Hematopoietic multipotent progenitor cell treated with erythropoietin and hydrocortisone succinate and interleukin-3 and kit ligand, for 15 days (in vitro differentiated cells): ENCODE measurements at places on chromosomes 6 and 20.
A peak's percentile ranks its signal among the peaks of the same experiment; 100 is the strongest.

GRCh38 chr6:163415620-163416556 lies 1.4 kb downstream of the QKI start:
- peak; percentile 62 for DNase-seq

DNA sequence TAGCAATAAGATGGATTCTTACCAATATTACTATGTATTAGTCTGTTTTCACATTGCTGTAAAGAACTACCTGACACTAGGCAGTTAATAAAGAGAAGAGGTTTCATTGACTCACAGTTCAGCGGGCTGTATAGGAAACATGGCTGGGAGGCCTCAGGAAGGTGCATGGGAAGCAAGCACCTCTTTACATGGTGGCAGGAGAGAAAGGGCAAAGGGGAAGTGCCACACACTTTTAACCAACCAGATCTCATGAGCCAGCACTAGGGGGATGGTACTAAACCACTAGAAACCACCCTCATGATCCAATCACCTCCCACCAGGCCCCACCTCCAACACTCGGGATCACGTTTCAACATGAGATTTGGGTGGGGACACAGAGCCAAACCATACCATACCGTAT lies 40.7 kb upstream of the CCDC167 start:
- DNase-seq: no peak

- DNase-seq: no peak
Measured at GRCh38 chr6:36329798-36330291, 6.8 kb downstream of the BNIP5 start.

DNA sequence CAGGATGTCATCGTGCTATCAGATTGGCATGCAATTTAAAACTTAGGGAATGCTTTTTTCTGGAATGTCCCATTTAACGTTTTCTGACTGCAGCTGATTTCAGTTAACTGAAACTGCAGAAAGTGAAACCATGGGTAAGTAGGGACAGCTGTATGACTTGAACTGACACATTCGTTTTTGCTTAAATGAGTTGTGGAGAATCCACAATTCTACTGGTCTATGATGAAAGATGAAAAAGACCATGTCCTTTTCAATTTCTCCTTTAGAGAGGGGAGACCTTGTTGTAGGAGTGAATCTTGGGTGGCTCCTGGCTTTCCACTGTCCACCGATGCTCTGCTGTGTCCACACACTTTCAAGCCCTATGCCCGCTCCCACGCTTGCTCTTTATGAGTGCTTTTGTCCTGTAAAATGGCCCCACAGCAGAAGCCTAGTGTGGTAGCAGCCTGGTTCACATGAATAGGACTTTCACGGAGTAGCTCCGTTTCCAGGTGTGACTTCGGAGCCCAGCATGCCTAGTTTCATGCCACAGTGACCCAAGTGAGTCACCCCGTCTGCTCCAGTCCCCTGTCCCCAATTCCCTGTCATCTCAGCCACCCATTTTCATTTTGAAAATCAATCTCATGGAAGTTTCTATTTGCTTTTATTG lies 21.9 kb downstream of the DYNLT1 start:
- no peak for DNase-seq

GRCh38 chr6:9522101-9522500 lies 892.8 kb downstream of the TFAP2A start:
- no peak for DNase-seq

DNA sequence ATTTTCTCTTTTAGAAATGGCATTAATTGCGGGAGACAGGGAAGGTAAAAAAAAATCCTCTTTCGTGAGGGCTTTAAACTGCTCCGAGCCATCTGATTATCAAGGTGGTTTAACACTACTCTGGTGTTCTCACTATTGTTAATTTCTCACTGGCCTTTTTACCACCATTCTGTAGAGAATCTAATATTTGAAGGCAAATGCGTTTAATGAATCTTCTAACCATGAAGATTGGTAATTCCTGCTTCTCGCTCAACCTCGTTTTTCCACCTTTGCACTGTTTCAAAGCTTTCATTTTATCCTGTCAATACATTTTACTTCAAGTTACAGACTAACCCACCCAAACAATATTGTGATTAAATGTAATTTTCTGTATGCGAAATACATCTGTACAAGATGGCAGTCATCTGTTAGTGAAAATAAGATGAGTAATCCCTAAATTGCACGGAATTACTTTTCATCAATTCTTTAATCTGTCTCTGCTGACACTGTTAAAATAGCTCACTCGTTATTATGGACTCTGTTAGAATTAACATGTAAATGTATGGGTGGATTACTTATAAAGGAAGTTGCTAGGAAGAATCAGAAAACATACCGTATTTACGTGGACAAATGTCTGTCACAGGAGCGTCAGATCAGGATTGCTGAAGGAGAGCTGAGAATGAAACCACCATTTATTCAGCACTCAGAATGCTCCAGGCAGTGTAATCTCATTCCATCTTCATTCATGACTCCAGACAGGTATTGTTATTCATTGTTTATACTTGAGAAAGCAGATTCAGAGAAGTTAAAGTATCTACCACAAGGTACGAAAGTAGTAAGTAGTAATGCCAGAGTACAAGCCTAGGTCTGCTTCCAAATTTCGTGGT lies 1.1 kb upstream of the LCA5 start:
- DNase-seq: no peak

GRCh38 chr6:29982097-29982496 lies 39.8 kb downstream of the HLA-A start:
- no peak for DNase-seq

GRCh38 chr20:663315-664090 lies 10.5 kb upstream of the SRXN1 start:
- no peak for DNase-seq

DNA sequence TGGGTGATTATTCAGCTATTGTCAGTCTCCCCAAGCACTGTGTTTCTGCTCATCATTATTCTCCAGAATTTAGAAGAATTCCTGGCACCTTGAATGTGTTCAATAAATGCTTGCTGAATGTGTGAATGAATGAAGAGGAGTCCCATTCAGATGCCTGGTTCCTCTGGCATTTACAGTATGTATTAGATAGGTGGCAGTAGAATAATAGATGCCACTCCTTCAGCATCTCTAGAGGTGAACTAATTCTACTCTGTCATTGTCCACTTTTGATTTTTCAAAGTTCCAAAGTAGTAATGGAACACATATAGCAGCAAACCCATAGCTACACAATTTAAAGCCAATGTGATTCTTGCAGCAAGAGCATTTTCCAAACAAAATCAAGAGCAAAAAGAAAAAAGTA lies 118.9 kb upstream of the CEP162 start:
- no peak for DNase-seq

DNA sequence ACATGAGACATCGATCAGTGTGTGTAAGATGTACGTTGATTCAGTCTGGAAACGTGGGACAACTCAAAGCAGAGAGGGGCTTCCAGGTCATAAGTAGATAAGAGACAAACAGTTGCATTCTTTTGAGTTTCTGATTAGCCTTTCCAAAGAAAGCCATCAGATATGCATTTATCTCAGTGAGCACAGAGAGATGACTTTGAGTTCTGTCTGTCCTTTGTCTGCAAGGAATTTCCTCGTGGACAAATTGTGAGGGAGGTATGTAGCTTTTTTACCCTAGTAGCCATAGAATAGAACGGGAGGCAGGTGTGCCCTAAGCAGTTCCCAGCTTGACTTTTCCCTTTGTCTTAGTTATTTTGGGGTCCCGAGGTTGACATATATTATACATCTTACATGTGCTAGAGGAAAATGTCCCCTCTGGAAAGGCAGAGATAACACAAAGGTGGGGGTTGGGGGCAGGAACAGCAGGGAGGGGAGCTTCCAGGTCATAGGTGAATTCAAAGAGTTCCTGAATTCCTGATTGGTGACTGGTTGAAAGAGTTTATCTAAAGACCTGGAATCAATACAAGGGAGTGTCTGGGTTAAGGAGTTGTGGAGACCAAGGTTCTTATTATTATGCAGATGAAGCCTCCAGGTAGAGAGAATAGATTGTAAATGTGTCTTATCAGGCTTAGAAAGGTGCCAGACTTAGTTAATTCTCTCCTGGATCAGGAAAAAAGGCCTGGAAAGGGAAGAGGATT lies 237.0 kb downstream of the NFATC2 start:
- DNase-seq: no peak

GRCh38 chr6:85576476-85576875 lies 17.2 kb downstream of the SNX14 start:
- DNase-seq: no peak

GRCh38 chr6:31120151-31120915 lies at the start of gene CDSN:
CDSN (minus strand) TSS chr6:31120446; CDS start chr6:31120419, 27 bp downstream.
- no peak for DNase-seq

GRCh38 chr20:17790296-17790695 lies 90.5 kb downstream of the BANF2 start:
- no peak for DNase-seq

GRCh38 chr6:14612016-14612980 lies 494.7 kb downstream of the CD83 start:
- DNase-seq: no peak

DNA sequence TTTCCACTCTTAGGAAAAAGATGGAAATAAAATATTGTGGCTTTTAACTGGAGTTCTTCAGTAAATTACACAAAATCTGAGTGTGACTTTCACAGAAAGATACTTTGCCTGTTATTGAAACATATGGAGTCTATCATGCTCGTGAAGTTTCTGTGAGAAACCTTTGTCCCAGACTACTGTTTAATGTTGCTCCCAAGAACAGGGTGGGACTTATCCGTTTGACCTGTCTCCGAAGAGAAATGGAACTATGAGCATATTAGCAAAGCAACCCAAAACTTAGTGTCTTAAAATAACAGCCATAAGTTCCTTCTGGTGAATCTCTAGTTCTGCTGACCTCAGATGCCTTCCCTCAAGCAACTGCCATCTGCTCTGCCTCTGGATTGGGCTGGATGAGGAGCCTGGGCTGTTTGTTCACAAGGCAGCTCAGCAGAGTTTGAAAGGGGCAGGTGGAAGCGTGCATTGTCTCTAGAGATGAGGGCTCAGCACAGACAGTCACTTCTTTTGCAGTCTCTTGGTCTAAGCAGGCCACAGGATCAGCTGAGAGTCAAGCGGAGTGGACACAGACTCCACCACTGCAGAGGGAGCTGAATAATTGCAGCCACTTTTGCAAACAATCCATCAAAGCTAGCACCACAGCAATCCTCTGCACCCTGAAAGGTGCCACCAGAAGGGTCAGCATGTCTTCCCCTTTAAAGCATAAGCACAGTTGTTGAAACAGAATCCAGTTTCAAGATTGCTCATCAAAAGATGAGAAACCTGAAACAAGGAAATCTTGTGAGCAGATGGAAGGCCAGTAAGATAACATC lies 52.8 kb downstream of the MYB start:
- no peak for DNase-seq

DNA sequence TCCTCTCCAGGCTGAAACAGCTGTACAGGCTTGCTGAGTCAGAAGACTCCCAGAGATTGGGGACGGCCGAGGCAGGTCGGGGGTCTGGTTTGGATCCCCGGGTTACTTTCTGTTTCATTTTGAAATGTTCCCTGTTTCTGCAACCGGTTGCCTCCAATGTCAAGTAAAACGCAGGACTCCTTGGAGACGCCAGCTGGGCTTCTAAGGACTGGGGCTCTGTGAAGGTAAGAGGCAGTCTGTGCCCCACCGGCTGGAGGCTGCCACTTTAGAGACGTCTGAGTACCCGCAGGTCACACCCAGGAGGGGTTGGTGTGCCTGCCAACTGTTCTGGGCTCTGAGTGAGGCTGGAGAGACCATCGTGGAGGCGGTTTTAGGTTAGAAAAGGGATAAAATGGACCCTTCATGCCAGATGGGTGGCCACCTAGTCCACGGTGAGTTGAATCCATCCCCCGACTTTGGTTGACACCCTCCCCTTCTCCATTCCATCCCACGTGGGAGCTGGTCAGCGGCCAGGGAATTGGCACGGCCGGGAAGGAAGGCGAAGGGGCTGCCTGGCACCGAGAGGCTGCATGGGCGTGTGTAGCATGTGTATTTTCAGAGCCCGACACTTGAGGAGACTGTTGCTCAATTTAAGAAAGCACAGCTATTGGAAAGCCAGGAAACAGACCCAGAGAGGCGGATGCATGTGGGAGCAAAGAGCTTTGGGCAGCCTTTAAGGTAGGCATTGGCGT lies 240.9 kb downstream of the PHACTR1 start:
- DNase-seq: peak; percentile 7

- peak; percentile 49 for DNase-seq
Measured at GRCh38 chr6:46848684-46849360, 55.6 kb downstream of the MEP1A start.

DNA sequence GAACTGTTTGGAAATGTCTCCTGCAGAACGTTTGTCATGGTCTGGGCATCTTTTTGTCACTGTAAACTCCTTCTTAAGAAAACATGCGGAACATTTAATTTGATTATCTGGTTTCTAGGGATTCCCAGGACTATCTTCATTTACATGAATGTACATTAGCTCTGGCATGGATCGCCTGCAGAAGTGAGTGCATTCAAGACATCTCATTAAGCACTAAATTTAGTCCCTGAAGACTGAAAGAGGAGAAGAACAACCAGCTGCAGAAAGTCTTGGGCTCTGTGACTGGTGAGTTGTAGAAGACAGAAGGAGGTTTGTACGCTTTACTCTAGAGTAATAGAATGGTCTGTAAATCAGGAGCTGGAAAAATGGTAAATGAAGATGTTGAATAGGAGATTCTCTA lies 540.7 kb downstream of the BCKDHB start:
- no peak for DNase-seq

- no peak for DNase-seq
Measured at GRCh38 chr6:105400501-105400900, 2.4 kb downstream of the PREP start.

GRCh38 chr6:161598896-161599295 lies 325.0 kb upstream of the AGPAT4 start:
- DNase-seq: no peak

DNA sequence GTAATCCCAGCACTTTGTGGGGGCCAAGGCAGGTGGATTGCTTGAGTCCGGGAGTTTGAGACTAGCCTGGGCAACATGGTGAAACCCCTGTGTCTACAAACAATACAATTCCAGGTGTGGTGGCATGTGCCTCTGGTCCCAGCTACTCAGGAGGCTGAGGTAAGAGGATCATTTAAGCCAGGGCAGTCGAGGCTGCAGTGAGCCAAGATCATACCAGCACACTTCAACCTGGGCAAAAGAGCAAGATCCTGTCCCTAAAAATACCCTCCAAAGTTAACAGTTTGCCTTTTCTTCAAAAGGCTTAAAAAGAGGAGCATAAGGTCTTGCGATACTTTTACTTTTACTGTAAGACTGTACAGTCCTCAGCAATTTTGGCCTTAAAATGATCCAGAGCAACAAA lies 10.7 kb upstream of the SPTLC3 start:
- no peak for DNase-seq

DNA sequence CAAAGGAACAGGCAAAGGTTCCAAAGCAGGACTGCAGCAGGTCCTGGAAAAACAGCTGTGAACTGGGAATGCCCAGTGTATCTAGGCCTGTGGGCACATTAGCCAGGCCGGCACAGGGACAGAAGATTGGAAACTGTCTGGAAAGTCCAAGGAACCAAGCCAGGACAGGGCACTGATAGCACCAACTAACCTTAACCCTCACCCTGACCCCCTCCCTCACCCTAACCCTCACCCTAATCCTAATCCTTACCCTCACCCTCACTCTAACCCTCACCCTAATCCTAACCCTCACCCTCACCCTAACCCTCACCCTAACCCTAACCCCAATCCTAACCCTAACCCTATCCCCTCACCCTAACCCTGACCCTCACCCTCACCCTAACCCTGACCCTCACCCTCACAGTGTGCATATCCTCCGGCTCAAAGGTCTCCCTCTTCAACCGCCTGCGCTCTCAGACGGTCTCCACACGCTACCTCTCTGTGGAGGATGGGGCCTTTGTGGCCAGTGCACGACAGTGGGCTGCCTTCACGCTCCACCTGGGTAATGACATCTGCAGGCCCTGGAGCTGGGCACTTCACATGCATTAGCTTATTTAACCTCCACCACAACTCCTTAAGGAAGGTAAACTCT lies 5.1 kb upstream of the MATN4 start:
- DNase-seq: no peak
